ENCODE measurements at places on chromosomes 4 and X.

GRCh38 chr4:87853108-87853507 is 20.3 kb downstream of the MEPE start:
- H3K36me3 ChIP-seq, result no peaks in the 10 kb centered on the region
- no peak overlapping the region for H3K4me3 ChIP-seq
- no peak overlapping the region for H3K27ac ChIP-seq
- H3K27me3 ChIP-seq, result peaks cover 22% of the 10 kb centered on the region
- no peak for DNase-seq
- H3K4me1 ChIP-seq, result peaks cover 12% of the 10 kb centered on the region

DNA sequence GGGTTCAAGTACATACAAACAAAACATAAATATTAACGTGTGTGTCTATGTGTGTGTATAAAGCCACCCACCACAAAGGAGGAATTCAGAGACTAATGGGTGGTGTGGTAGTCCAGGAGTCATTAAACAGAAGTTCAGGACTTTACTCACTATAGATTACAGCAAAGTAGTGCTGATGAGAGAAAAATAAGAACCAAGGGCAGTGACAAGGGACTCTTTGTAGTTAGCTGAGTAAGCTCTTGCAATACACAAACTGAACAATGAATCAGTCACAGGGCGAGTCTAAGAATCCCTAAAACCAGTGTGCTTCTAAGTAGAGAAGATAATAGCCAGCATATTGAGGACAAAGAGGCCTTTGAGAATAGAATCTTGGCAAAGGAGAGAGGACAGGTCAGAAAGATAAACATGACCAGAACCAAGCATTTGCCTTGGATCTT is 232.4 kb downstream of the PPP3CA start:
- no peaks in the 10 kb centered on the region for H3K36me3 ChIP-seq
- H3K4me3 ChIP-seq, result no peak overlapping the region
- H3K27me3 ChIP-seq, result no peaks in the 10 kb centered on the region
- H3K4me1 ChIP-seq, result no peaks in the 10 kb centered on the region

GRCh38 chrX:45980726-45981125 is 564.5 kb downstream of the ZNF674 start:
- no peak for DNase-seq
- no peak overlapping the region for H3K4me3 ChIP-seq
- no peak overlapping the region for H3K27ac ChIP-seq
- H3K27me3 ChIP-seq, result peaks cover 4% of the 10 kb centered on the region

DNA sequence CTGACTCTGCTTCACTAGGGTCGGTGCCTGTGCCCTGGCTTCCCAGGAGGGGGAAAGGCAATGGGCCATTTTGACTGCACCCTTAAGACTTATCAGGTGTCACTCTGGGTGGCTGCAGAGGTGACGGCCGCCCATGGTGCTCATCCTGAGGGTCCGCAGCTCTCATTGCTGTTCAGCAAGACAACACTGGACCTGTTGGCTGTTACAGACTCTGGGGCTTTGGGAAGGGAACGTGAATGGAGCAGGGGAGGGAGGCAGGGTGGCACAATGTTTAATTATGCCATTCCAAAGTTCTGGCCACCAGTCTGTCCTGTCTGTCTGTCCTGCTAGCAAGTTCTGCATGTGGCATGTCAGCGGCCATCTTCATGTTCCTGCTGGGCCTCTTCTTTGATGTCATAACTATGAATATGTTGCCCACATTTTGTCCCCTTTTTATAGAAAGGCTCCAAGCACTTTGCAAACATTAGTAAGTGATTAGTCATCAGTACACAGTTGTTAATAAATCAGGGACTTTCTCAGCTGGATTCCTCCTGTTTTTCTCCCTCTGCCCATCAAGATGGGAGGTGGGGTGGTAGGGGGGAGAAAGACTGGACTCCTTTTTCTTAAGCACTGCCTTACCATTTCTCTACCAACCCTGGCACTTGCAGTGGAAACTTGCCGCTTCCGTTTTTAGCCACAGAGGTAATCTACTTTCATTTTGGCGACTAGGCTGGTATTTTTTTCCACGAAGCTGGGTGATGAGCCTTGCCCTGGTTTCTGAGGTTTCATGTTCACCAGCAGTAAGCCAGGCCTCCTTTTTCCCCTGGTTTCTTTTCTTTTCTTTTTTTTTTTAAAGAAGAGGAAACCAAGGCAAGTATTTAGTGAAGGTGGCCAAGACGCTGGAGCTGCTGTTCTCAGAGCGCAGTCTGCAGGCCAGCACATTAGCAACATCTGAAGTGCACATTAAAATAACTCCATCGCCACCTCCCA is 88.6 kb upstream of the TRIM2 start:
- H3K36me3 ChIP-seq, result no peaks in the 10 kb centered on the region
- DNase-seq, result peak; percentile 82
- peaks cover 3% of the 10 kb centered on the region for H3K4me1 ChIP-seq

GRCh38 chrX:790041-790506 is 159.5 kb downstream of the SHOX start:
- no peaks in the 10 kb centered on the region for H3K36me3 ChIP-seq
- H3K4me3 ChIP-seq, result no peak overlapping the region
- no peak overlapping the region for H3K27ac ChIP-seq
- no peaks in the 10 kb centered on the region for H3K27me3 ChIP-seq
- no peaks in the 10 kb centered on the region for H3K4me1 ChIP-seq
- DNase-seq, result no peak

DNA sequence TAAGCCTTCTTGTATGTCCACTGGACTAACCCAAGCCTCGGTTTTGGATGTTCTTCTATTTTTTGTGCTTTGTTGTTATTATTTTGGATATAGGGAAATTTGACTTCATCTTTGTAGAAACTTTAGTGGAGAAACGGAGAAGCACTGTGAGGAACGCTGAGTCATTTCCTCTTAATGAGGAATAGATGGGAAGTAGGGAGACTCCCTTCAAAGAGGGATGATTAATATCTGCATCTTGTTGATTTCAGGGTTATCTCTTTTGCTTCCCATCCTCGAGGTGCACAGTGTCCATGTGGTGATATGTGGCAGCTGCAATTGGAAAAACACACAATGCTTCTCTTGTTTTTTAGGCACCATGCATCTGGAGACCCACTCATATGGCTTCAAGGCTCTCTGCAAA is 1147.9 kb downstream of the NLGN4X start:
- no peak for DNase-seq
- no peaks in the 10 kb centered on the region for H3K4me1 ChIP-seq
- no peak overlapping the region for H3K4me3 ChIP-seq
- no peaks in the 10 kb centered on the region for H3K36me3 ChIP-seq

DNA sequence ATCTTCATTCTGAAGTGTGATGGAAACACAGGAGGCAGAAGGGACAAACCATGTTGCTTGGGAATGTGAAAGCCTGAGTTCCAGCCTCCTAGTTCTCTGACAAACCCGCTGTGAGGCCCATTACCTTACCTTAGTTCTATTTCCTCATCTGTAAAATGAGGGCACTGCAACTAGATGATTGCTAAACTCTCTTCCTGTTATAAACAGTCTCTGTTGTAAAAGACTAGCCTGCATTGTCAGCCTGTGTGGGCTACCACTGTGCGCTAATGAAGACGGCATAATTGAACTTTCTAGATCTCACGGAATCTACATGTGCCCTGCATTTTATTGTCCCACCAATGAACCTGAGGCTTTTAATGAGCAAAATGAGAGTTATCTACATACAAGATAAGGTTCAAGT is 147.2 kb downstream of the AFF2 start:
- H3K36me3 ChIP-seq, result no peaks in the 10 kb centered on the region
- no peaks in the 10 kb centered on the region for H3K27me3 ChIP-seq
- DNase-seq, result no peak
- H3K4me1 ChIP-seq, result no peaks in the 10 kb centered on the region

GRCh38 chrX:153728095-153728494 is 3.4 kb downstream of the ABCD1 start:
- peak overlapping the region; percentile 73 for H3K27ac ChIP-seq
- DNase-seq, result no peak
- H3K36me3 ChIP-seq, result peaks cover 29% of the 10 kb centered on the region
- H3K4me3 ChIP-seq, result no peak overlapping the region
- H3K27me3 ChIP-seq, result no peaks in the 10 kb centered on the region

DNA sequence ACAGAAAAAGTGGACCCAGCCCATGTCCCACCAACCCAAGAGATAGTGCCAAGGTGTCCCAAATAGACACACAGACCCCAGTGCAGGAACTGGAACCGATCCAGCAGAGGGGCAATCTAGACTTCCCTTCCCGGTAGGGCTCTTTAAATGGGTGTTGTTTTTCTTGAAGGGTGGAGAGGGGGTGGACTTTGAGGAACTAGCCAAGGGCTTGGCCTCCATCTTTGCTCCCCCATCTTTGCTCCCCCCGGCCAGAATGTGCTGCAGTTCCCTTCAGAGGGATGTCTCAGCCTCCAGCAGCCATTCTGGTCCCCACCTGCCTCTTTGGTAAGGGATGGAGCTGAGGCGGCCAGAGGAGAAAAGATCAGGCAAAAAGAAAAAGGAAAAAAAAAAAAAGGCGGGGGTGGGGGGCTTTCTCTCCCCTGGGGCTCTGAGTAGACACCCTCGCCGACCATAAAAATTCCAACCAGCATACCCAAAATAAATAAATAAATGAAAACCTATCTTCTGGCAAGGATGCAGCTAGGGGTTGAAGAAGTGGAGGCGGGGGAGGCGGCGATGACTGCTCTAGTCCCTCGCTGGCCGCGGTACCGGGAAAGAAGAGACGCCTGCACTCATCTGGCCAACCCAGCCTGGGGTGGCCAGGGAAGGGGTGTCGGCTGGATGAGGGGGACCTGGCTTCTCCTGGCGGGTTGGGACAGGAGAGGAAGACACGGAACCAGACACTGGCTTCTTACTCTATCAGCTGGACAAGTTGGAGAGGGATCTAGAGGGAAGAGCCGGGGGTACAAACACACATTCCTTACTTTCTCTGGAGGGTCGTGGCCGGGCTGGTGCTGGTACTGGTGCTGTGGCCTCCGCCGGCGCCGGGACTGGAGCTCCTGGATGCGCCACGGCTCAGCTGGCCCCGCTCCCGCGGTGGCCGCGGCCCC is 38.5 kb upstream of the IQSEC2 start:
- peaks cover 53% of the 10 kb centered on the region for H3K27me3 ChIP-seq
- H3K27ac ChIP-seq, result no peak overlapping the region
- DNase-seq, result no peak
- peaks cover 16% of the 10 kb centered on the region for H3K4me1 ChIP-seq
- H3K36me3 ChIP-seq, result peaks cover 7% of the 10 kb centered on the region
- peak overlapping the region; percentile 53 for H3K4me3 ChIP-seq
